Ureter (tissue), 1 donor: ENCODE measurements at places on chromosomes 5 and 9.

GRCh38 chr5:73805449-73805848 lies 179.5 kb downstream of the ARHGEF28 start:
- no peak for DNase-seq

- DNase-seq: no peak
These were observed 43.9 kb upstream of the GLIPR2 start for GRCh38 chr9:36092509-36093215.

- DNase-seq: no peak
These were observed 1.7 kb upstream of the POMT1 start for GRCh38 chr9:131500939-131501541.

GRCh38 chr9:119273984-119274665 lies 95.1 kb downstream of the BRINP1 start:
- no peak for DNase-seq

- DNase-seq: no peak
These were observed 271.9 kb upstream of the ADAMTS16 start for GRCh38 chr5:4868140-4868735.

DNA sequence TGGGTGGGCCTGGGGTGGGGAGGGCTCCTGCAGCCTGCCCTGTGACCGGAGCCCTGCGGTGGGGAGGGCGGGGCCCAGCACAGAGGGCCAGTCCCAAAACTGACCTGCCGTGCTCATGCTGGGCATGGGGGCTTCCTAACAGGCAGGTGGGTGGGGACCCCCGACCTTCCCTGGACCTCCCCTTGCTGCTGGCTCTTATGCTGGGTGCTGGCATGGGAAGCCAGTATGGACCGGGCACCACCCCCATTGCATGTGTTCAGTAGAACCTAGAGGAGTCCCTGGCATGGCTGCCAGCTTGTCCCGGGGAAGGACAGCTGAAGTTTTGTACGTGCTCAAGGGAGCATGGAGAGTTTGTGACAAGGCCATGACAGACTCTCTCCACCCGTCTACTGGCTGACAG lies 37.1 kb downstream of the WNK2 start:
- DNase-seq: no peak

DNA sequence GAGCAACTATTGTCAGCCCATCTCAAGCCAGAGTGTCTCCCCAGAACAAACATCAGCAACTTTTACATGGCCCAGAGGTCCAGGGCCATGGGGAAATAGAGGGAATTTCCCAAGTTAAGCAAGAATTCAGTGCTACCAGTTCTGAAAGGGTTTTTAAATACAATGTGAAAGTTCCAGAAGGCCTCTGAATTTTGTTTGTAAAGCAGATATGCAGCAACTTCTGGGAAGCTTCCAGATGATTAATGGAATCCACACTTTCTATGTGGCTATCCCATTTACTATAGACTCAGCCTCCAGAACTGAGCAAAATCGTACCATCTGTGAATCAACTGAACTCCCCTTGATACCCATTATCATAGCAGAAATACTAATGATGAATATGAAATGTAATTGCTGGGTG lies 93.8 kb downstream of the FEM1C start:
- DNase-seq: no peak

GRCh38 chr9:123640792-123641222 lies 284.8 kb downstream of the CRB2 start:
- no peak for DNase-seq

- no peak for DNase-seq
These were observed 278.8 kb downstream of the ENC1 start for GRCh38 chr5:74361406-74362358.

DNA sequence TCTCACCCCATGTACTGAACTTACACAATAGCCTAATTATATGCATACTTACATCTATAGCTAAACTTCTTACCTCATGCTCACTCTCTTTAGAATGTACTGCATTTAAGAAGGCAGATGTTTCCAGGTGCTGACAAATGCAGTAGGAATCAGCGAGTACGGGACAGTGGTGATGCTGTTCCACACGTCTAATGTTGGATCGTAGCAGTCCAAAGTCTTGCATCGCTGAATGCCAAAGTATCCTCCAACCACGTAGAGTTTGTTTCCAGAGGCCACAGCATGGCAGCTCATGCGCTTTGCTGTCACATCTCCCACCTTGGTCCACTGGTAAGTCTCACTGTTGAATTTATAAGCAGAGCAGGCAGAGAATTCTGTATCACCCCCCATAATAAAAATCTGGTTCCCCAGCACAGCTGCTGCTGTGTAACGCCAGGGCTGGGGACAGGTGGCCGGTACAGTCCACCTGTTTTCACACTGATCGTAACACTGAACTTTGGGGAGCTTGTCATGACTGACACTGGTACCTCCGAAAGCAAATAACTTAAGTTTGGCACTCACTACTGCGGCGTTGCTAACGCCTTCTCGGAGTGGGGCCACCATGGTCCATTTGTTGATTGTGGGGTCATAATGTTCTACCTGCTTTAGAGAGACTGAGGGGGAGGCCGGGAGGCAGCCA lies 5.8 kb downstream of the ENC1 start:
- DNase-seq: no peak

- DNase-seq: no peak
These were observed 23.8 kb downstream of the NPR3 start for GRCh38 chr5:32734827-32735378.

GRCh38 chr5:59645380-59645779 lies 248.1 kb downstream of the PDE4D start:
- DNase-seq: no peak

- no peak for DNase-seq
These were observed 284.6 kb upstream of the RPS23 start for GRCh38 chr5:82562696-82563240.

GRCh38 chr5:31664566-31664965 lies 25.6 kb downstream of the PDZD2 start:
- no peak for DNase-seq

DNA sequence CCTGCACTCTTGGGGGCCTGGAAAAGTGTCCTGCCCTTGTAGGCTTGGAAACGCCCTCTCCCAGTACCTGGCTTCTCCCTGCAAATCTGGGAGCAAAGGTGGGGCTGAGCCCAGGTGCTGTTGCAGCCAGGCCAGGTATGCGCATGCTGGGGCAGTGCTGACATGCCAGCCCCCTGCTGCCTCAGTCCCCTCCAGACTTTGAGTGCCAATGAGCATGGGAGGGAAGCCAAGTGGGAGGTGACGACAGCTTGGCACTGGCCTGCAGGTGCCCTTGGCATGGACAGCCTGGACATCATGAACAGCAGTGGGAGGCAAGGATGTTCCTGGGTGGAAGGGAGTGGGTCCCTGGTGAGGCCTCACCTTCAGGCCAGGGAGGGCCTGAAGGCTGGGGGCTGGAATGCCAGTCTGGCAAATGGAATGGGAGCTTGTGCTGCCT lies 1494.4 kb upstream of the NUDT12 start:
- DNase-seq: no peak

DNA sequence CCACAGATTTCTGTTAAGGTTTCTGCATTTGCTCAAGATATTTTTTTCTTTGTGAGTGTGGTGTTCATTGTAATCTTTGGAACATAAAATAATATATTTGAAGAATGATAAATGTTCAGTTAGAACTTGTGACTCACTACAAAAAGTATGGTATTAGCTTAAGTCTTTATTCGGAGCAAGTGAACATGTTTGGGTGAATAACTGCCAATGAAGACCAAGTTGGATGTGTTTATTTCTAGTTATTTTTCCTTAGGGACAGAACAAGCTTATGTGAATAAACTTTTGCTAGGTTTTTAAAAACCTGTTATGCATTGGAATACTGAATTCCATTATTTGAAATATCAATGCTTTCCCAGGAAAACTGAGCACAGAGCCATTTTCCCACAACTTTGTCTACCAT lies 418.6 kb downstream of the SLCO4C1 start:
- no peak for DNase-seq

DNA sequence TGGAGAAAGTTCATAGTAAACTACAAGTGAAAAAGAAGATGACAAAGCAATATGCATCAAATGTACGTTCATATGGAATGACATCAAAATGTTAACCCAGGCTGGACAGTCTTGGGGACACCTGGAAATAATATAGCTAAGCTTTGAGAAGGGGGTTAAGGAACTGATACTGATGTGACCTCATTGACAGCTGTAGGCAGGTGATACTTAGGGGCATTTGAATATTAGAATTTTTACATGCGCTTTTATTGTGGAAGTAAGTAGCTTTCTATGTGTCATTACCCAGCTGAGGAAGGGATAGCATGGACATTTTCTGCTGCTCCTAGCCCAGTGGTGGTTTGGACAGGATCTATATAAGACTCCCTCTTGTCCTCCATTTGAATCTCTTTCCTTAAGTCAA lies 299.7 kb downstream of the CWC27 start:
- DNase-seq: no peak

DNA sequence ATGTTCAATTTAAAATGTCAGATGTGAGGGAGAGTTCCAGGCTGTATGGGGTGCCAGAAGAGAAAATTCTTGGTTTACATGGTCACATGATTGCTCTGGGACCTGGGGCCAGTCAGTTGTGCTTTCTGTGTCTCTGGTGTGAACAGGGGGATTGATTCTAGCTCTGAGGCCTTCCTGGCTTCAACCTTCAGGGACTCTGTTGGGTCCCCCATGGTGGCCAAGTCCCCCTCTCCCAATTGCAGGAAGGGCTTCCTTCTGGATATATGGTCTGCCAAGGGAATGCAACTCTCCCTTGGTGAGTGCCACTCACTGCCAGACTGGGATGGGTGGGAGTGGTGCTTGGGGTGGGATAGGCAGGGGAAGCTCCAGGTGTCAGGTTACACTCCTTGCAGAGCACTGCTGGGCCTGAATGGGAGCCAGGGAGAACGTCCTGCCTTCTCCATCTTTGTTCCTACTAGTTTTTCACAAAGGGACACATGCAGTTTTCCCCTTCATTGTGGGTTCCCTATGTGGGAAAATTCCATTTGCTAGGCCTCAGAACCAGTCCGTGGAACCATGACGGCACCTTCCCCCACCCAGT lies 153.2 kb downstream of the MELK start:
- no peak for DNase-seq

DNA sequence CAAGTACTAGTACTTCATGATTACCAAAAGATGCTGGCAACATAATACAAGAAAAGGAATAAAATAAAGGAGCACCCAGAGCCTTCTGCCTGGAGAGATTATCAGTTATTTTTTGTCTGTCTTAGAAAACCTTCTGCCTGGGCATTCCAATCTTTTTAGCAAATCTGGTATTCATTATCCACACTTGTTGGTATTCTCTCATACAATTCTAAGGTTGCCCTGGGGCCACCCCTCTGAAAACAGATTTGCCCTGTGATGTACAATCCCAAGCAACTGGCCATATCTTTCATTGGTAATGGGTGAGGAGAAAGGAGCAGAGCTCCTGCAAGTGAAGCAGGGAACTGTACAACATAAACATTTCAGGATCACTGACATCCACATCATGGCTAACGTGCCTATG lies 47.8 kb downstream of the WDR41 start:
- no peak for DNase-seq

- peak; percentile 39 for DNase-seq
These were observed 47.6 kb downstream of the ACER2 start for GRCh38 chr9:19456426-19456825.

DNA sequence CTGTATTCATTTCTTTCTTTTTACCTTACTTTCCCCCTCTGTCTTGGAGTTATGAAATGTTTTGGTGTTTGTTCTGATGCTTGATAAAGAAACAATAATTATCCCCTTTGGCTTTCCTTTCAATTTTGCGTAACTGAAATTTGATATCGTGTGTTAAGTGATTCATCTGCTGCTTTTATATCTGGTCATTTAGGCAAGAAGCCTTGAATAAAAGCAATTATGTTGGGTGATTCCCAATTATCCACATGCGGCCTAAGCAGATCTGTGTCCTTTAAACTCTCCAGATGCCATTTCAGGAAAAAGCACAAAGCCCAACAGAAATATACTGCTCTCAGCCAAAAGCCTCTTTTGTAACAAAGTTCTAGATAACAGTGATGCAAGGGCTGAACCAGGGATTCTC lies 92.8 kb downstream of the TAF11L14 start:
- DNase-seq: no peak

GRCh38 chr9:91824601-91825305 lies 125.3 kb downstream of the ROR2 start:
- DNase-seq: no peak

- DNase-seq: no peak
These were observed at the start of gene SMIM32 for GRCh38 chr5:136192526-136193321. SMIM32 (minus strand) TSS chr5:136193162; CDS start chr5:136192524, 638 bp downstream.

- no peak for DNase-seq
These were observed 13.2 kb downstream of the ZCCHC9 start for GRCh38 chr5:81314581-81314980.

GRCh38 chr9:15612962-15613361 lies 60.1 kb downstream of the CCDC171 start:
- DNase-seq: no peak

GRCh38 chr5:1930501-1930879 lies 47.8 kb upstream of the IRX4 start:
- no peak for DNase-seq

DNA sequence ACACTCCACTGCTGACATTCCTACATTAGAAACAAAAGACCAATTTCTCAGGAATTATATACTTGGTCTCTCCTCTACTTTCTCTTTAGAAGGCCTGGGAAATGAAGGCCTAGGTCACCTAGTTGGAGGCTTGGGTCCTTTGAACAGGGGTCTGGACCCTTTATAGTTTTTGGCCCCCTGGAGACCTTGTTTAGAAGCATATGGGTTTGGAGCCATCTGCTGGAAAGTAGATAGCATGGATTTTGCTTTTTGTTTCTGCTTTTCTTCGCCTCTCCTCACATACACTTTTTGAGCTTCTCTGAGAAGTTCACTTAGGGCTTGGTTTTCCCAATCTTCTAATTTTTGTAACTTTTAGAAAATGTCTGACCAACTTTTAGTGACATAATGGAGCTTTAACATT lies 67.1 kb upstream of the CDK20 start:
- DNase-seq: no peak

DNA sequence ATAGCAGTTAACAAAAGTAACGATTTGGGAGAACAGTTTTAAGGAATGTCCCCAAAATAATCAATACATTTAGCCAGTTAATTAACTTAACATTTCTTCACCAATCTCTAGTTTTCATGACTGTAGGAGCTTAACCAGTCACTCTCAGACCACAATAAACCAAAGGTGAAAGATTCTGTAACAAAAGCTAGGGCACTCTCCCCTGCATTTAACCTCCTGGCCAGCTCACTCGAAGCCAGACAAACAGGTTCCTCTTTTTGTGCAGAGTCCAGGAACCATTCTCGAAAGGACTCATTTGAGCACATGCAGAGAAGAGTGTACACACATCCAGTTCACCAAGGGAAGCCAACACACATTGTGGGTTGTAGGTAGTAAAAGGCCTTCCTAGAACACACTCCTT lies 6.5 kb downstream of the IL7R start:
- DNase-seq: no peak

DNA sequence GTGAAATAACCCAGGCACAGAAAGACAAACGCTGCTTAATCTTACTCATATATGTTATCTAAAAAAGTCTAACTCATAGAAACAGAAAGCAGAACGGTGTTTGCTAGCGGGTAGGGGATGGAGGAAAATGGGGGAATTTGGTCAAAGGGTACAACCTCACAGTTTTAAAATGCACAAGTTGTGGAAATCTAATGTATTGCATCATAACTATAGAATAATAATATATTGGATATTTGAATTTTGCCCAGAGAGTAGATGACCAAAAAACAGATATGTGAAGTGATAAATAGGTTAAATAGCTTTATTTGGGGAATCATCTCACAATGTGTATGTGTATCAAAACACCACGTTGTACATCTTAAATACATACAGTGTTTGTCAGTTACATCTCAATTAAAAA lies 22.3 kb upstream of the OSMR start:
- DNase-seq: no peak
